ENCODE measurements at places on chromosomes 12 and 14. TPM values are rescaled to one million over a fixed set of nuclear protein-coding genes. Genes with fewer than 3 reads are reported as not detected.

DNA sequence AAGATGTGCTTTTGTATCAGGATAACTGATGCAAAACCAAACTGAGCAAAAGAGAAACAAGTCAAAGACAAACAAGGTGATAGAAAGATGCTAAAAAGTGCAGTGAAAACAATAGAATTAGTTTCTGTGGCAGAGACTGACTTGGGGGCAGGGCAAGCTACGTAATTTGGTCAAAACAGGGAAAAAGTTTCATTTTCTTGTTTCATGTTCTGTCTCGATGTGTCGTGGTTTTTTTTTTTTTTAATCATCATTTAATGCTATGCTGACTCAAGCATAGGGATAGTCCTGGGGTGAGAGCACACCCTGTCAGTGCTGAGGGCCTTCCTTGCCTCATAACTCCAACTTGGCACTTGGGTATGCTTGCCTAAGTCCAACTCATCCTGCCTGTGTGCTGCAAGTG, 144.1 kb upstream of the PTPRQ start:
- H3K27me3 ChIP-seq = peaks cover 3% of the 10 kb centered on the region
- no peak for DNase-seq
- no peak overlapping the region for H3K4me3 ChIP-seq
- H3K27ac ChIP-seq = no peak overlapping the region

DNA sequence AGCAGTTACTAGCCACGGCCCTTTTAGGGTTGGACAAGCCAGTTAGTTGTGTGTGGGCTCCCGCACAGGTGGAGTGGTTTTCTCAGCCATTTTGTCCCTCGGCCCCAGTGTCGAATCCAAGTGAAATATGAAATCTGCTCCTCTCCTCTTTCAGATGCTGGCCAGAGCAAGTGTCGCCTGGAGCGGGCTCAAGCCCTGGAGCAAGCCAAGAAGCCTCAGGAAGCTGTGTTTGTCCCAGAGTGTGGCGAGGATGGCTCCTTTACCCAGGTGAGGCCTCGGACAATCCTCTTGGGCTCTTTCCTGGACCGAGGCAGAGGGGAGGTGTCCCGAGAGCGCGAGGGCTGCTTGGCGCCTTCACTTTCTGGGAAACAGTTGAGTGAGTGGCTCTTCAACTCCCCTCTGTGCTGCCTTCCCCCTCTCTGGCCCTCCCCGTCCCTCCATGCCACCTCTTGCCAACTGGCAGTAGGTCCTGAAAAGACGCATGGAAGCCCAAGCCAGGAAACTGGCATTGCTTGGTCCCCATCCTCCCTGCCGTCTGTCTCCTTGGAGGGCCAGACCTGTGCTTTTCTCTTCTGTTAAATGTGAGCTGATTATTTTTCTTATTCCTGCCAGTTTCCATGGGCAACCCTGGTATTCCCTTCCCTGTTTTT, 74.2 kb downstream of the SMOC1 start:
- no peaks in the 10 kb centered on the region for H3K4me1 ChIP-seq
- peaks cover 8% of the 10 kb centered on the region for H3K36me3 ChIP-seq
- no peak for DNase-seq
- H3K27me3 ChIP-seq = no peaks in the 10 kb centered on the region
- H3K4me3 ChIP-seq = no peak overlapping the region
- no peak overlapping the region for H3K27ac ChIP-seq

GRCh38 chr14:51006781-51007211, 62.5 kb upstream of the PYGL start:
- no peak overlapping the region for H3K27ac ChIP-seq
- H3K36me3 ChIP-seq = no peaks in the 10 kb centered on the region
- H3K27me3 ChIP-seq = peaks cover 12% of the 10 kb centered on the region
- H3K4me3 ChIP-seq = no peak overlapping the region
- DNase-seq = peak; percentile 58

GPRC5D gene
- not detected for total RNA-seq

DNA sequence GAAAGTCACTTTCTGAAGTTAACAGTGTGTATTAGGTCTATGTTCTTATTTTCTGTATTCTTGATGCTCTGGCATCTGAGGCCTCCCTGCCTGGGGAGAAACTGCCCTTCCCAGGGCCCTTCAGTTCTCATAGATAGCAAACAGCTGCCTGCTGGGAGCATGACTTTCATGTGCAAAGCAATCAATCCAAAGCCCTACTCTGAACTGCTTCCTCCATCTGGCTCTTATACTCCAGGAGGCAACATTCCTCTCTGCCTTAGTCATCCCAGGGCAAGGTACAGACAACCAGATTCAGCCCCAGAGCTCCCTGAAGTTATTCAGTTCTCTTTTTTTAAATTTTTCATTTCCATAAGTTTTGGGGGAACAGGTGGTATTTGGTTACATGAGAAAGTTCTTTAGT, 41.7 kb upstream of the RIN3 start:
- H3K27me3 ChIP-seq = no peaks in the 10 kb centered on the region
- no peaks in the 10 kb centered on the region for H3K36me3 ChIP-seq
- peak; percentile 93 for DNase-seq
- no peak overlapping the region for H3K27ac ChIP-seq
- no peak overlapping the region for H3K4me3 ChIP-seq

DNA sequence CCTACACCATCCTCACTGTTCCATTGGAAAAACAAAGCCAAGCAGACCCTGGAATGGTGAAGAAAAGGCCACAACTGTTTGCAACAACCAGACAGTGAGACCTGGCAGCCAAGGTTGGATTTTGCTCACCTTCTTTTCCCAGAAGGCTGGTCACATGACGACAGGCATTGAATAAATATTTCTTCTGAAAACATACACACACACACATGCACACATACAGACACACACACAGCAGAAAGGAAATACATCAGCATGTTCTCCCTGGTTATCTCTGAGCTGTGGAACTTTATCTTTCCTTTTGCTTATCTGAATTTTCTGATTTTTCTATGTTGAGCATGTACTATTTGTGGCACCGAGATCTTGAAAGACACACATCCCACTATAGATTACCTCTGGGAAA, 38.0 kb upstream of the CCDC60 start:
- no peak for DNase-seq
- H3K27me3 ChIP-seq = no peaks in the 10 kb centered on the region
- H3K36me3 ChIP-seq = no peaks in the 10 kb centered on the region
- H3K4me1 ChIP-seq = no peaks in the 10 kb centered on the region

PAH gene
- not detected for total RNA-seq
